ENCODE measurements at places on chromosomes 12 and 14.

DNA sequence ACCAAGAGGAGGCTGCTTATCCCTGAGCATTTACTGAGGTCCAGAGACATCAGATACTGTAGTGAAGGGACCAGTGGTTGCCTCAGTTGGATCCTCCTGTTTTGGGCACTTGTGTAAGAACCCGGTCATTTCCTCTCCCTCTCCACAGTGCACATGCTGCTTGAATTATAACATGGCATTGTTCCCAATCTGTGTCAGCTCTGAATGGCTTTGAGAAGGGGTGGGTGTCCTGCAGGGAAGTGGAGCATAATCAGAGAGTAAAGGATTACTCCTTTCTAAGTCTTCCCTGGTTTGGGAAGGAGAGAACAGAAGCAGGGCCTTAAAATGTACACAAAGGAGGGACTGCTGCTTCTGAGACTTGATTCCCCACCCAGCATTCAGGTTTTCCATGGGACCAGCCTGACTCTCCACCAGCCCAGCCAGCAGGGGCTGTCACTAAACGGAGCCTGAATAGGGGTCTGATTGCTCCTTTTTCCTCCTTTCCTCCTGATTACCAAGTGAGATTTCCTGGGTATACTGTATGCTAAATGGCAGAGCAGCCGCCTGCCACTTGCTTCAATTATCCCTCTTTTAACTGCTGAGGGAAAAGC is 78.4 kb downstream of the NRXN3 start:
- DNase-seq = no peak

DNA sequence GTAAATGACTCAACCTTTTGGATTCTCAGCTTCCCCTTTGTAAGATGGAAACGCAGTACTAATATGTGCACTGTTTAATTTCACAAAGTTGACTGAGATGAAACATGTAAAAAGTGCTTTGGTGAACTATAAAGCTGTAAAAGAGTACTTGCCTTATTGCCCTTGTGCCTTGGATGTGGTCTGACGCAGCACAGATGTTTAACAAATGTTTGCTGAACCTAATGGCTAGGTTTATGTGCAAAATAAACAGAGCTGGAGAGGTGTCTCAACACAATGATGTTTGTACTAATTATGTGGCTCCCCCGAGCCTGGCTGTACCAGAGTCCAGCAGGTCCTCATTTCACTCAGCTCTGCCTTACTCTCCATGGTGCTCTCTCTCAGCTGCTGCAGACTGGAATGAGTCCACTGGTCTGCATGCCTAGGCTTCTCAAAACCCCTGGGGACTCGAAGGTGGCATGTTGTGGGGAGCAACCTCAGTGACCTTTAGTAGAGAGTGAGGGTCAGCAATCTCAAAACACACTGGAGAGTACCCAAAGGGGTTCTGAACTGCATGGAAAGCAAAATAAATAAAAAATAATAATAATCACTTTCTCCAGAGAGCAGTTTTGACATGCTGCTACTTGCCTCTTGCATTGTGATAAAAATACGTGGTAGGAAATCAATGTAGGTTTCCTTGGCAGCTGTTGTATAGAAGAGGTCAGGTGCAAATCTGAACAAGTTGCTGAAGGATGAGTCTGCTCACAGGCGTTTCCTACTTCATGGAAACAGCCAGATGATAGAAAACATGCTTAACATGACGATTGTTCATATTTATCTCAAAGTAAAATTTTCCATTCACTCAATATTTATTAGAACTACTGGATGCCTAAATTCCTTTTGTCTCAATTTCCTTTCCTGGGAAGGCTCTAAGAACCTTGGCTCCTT is 8.5 kb upstream of the AMIGO2 start:
- no peak for DNase-seq

DNA sequence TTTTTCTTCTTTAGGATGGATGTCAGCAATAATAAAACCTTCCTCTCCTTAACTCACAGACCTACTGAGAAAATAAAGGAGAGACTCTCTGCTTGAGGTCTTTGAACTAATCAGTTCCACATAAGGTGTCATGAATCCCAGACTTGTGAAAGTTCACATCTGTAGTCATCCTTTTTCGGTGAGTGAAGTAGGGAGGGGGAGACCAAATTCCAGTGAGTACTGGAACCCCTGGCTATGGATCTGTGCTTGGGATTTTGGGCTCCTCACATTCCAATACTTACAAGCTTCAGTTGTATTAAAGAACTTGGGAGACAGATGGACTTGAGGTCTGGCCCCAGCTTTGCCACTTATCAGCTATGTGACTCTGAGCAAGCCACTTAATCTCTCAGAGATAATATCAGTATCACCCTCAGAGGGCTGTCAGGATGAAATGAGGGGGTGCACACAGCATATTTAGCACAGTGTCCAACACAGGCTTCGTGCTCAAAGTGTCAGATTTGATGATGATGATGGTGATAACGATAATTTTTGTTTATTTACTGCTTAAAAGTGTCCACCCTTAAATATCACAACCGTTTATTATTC is 34.8 kb upstream of the APPL2 start:
- DNase-seq = no peak

- no peak for DNase-seq
Measured at GRCh38 chr14:24130380-24130716, at the start of gene FITM1. Gene FITM1, plus strand, starts transcription at chr14:24130659. Its CDS starts 905 bp downstream, at chr14:24131564.

GRCh38 chr12:99523853-99524252 is 123.7 kb upstream of the GARIN6 start:
- no peak for DNase-seq

DNA sequence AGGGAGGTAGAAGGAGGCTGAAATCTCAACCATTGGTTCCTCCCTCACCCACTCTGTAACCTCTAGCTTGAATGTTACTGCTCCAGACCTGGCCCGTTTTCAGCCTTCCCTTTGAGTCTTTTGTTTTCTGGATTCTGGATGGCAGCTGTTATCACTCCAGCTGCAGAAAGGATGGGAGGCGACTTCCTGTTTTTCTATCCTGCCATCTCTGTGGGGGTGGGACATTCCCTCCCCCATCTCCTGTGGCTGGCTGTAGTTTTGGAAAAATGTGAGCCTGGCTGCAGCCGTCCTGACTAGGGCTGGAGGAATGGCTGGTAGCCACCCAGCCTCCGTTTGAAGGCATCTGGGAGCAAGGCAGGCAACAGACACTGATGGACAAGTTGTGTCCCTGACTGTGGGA is 2.9 kb upstream of the PPFIBP1 start:
- DNase-seq = no peak

DNA sequence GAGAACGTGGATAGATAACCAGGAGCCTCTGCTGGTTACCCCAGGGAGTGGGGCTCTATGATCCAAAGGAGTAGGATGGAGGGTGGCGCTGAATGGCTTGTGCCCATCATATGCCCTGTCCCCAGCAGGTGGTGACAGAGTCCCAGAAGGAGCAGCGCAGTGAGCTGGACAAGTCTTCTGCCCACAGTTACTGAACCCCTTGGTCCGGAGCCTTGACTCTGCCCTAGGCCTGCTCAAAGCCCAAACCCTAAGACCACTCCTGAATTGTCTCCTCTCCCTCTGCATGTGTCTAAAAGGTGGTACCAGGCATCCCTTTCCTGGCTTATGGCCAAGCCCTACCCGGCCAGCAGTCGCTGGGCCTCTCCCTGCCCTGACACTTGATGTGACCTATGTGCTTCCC is 3.2 kb downstream of the PRPH start:
- DNase-seq = no peak

DNA sequence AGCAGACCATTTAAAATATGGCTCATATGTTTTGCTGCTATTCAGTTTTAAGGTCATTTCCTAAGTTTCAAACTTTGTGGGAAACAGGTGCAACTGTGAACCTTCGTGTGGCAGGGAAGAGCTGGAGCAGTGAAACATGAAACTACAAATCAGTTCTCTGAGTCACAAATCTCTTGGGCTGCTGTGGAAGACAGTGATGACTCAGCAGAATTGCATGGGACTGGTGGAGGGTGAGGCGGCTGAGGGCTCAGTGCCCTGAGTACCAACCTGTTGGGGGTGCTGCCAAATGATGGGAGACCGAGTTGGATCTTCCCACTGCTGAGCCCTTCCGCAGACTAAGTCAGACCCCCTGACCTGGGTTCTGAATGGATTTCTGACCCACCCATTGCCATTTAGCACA is 8.4 kb upstream of the CALM1 start:
- DNase-seq = no peak

DNA sequence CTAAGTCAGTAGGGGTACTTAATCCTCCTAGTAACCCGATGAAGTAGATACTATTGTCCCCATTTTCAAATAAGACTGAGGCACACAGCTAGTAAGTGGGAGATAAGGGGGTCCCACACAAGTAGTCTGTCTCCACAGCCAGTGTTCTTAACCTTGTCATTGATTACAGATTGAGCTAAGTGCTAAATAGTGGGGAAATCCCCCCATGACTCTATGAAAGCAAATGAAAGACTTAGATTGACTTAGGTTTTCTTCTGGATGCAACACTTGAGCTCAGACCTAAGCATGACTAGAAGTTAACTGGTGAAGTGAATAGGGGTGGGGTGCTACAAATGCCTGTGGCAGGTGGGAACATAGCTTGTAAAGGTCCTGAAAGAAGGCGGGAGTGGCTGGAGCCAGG is 73.8 kb downstream of the SYNE2 start:
- no peak for DNase-seq

DNA sequence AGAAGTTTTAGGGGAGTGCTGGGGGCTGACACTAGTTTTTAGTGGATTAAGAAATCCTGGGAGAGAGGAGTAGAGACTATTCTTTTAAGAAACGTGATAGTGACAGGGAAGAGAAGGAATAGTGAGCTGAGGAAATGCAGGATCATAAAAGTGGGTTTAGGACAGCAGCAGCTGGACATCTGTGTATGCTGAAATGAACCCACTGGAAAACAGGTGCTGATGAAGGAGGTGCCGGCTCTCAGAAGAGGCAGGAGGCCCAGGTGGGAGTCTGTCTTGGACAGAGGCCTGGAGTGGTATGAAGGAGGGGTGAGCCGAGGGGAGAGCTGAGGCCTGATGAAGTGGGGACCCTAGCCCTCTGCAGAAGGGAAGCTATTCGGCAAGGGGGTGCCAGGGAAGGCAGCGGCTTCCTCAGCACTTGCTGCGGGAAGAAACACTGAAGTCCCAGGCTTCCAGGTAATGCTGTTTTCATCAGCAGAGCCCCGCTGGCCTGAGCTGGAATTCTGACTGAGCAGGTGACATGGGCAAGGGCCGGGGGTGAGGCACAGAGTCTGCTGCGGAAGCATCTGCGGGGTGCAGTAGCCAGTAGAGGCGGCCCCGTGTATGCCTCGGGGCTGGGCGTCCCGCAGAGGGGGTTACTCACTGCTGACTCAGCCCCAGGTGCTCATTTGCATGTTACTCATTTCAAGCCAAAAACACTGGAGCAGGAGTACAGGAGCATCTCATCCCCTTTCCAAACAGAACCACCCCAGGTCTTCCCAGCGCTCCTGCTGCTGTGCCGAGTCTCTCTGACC is 89.7 kb downstream of the TMCC3 start:
- no peak for DNase-seq

- no peak for DNase-seq
Measured at GRCh38 chr14:82626156-82627066, 1092.8 kb upstream of the SEL1L start.

- DNase-seq = no peak
Measured at GRCh38 chr12:77615332-77615731, 215.4 kb upstream of the NAV3 start.

Measured in CD4-positive, alpha-beta T cell treated with Interleukin-17A for 1 hour (primary cell).